ENCODE measurements at places on chromosomes 2 and 18. TPM values are rescaled to one million over a fixed set of nuclear protein-coding genes. Genes with fewer than 3 reads are reported as not detected.

DNA sequence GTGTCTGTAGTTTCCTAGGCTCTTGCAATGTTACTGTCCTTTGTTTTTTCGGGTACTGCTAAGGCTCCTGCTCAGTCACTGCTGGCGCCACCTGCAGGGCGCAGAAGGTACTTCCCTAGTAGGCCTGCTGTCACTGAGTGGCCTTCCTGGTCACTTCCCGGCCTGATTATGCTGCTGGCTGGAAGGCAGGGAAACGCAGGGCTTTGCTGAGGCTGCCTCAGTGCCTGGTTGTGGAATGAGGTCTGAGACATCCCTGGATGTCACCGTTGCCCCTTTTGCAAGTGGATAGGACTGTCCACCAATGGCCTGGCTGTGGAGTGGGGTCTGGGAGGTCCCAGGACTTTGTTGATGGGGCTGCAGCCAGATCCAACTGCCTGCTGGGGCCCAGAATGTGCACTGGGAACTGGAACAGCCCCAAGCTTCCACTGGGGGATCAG, 13.1 kb downstream of the DAW1 start:
- peak; percentile 20 for DNase-seq

GRCh38 chr2:29920631-29921559, 491 bp downstream of the ALK start:
- no peak for DNase-seq

The SULT1C3 gene
- not detected for polyA plus RNA-seq

DNA sequence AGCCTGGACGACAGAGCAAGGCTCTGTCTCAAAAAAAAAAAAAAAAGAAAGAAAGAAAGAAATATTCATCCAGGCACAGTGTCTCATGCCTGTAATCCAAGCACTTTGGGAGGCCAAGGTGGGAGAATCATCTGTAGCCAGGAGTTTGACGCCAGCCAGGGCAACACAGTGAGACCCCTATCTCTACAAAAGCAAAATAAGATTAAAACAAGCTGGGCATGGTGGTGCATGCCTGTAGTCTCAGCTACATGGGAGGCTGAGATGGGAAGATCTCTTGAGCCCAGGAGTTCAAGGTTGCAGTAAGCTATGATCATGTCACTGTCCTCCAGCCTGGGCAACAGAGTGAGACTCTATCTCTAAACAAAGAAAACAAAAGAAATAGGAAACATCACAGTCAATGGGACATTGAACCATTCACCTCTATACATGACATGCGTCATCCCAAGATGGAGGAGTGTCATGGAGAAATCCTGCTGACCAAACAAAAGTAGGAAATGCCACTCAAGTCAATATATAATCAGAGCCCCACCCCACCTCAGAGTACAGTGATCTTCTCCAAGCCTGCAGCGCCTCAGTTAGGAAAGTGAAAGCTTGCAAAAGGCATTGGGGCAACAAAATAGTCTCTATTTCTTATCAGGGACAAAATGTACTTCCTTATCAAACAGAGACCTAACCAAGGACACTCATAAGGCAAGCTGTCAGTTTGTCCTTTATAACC, 9.8 kb downstream of the FEV start:
- no peak for DNase-seq

- no peak for DNase-seq
These were observed 123.4 kb upstream of the EPC2 start for GRCh38 chr2:148521181-148521580.

The PNPT1 gene
- polyA plus RNA-seq: 26.0 TPM

The FAHD2B gene
- 26.4 TPM for polyA plus RNA-seq

DNA sequence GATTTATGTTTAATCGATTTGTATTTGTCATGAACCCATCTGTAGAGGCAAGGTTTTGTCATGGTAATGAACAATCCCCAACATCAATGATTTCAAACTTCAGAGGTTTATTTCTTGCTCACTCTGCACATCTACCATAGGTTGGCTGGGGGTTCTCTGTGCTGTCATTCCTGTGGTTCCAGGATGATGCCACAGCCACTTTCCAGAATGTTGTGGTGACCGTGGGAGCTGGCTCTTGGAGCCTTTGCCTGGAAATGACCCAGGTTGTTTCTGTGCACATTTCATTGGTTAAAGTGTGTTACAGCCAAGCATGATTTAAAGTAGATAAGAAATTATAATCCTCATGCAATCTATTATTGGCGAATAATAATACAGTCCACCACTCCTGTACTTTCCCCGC, 28.2 kb upstream of the EPAS1 start:
- DNase-seq: no peak

GRCh38 chr2:57549642-57550102, 496.9 kb upstream of the VRK2 start:
- no peak for DNase-seq

DNA sequence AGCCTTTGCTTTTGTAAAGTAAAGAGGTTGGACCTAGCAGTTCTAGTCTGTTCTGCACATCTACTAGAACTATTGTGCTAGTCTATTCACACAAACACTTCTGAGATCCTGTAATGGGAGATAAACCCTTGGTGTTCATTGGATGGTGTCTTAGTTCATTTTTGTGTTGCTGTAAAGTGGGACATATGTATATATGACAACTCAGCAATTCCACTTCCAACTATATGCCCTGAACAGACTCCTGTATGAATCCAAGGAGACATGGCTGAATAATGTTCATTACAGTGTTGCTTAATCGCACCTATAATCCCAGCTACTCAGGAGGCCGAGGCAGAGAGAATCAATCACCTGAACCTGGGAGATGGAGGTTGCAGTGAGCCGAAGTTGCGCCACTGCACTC, 23.3 kb downstream of the HK2 start:
- no peak for DNase-seq

- DNase-seq: no peak
These were observed 50.9 kb upstream of the PHLPP1 start for GRCh38 chr18:62664414-62664813.
